ENCODE measurements at places on chromosomes 12 and 14. TPM values are rescaled to one million over a fixed set of nuclear protein-coding genes. Genes with fewer than 3 reads are reported as not detected.

CYP27B1 gene
- total RNA-seq: 11.1 TPM

ANO2 gene
- not detected for total RNA-seq

RAN gene
- total RNA-seq: 1,100 TPM

OTX2 gene
- total RNA-seq: not detected

GPRC5A gene
- 0.32 TPM for total RNA-seq

NT5DC3 gene
- total RNA-seq: 8.0 TPM

TSHR gene
- not detected for total RNA-seq

GDF3 gene
- not detected for total RNA-seq

KCNC2 gene
- total RNA-seq: not detected

INHBE gene
- 4.8 TPM for total RNA-seq

SOX5 gene
- total RNA-seq: 2.5 TPM

CD63 gene
- total RNA-seq: 122 TPM

HOXC13 gene
- not detected for total RNA-seq

TNFAIP2 gene
- 12.2 TPM for total RNA-seq

CABP1 gene
- total RNA-seq: not detected

UNC79 gene
- 0.05 TPM for total RNA-seq

INTS13 gene
- 45.8 TPM for total RNA-seq

ADAM20 gene
- 1.2 TPM for total RNA-seq

ERBB3 gene
- 1.4 TPM for total RNA-seq

NEDD8 gene
- 127 TPM for total RNA-seq

CLEC4D gene
- not detected for total RNA-seq

KLHL33 gene
- 0.28 TPM for total RNA-seq

MIP gene
- total RNA-seq: not detected

TEX52 gene
- total RNA-seq: 0.48 TPM

SPTB gene
- 0.70 TPM for total RNA-seq

RHOJ gene
- not detected for total RNA-seq

DLK1 gene
- not detected for total RNA-seq

KDM2B gene
- 47.7 TPM for total RNA-seq

ESRRB gene
- total RNA-seq: 0.36 TPM

SCARB1 gene
- total RNA-seq: 13.4 TPM

PAPLN gene
- total RNA-seq: 1.3 TPM

COX14 gene
- total RNA-seq: 41.5 TPM

GAPDH gene
- 4,234 TPM for total RNA-seq

MAP4K5 gene
- total RNA-seq: 20.8 TPM

TCL1A gene
- 1.3 TPM for total RNA-seq

B4GALNT3 gene
- total RNA-seq: 3.7 TPM

ASB2 gene
- total RNA-seq: 45.6 TPM

CCDC198 gene
- total RNA-seq: not detected

C12orf56 gene
- total RNA-seq: not detected

SERPINA10 gene
- not detected for total RNA-seq

HHIPL1 gene
- 0.39 TPM for total RNA-seq
